ENCODE measurements at places on chromosomes 12 and 14.

- no peak for DNase-seq
Measured at GRCh38 chr14:100734031-100734990, 7.6 kb downstream of the DLK1 start.

GRCh38 chr12:93748672-93749383 is 71.7 kb downstream of the CRADD start:
- no peak for DNase-seq

- no peak for DNase-seq
Measured at GRCh38 chr14:92800525-92800924, 6.4 kb downstream of the GOLGA5 start.

GRCh38 chr12:29116414-29116813 is 32.7 kb upstream of the FAR2 start:
- DNase-seq: no peak

DNA sequence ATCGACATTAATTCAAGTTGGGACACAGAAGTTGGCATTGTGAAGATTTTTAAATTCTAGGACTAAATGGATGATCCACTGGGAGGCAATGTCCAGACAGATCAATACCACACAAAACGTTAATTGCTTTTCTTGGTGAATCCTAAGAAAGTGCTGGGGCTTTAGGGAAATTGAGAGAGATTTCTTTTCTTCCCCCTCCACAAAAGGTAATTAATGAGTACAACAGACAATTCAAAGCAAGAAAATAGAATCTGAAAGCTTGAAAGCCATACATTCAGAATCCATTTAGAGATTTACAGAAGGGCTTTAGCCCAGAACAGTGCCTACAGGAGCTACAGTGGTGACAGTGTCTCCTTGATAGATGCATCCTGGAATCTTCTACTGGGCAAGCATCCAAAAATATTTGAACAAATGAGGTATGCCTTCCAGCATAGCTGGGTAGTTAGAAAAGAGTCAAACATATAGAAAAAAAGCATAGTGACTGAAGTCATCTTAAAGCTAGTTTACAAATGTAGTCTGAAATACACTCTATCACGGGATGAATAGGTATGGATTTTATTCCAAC is 718.1 kb downstream of the DIO2 start:
- no peak for DNase-seq

DNA sequence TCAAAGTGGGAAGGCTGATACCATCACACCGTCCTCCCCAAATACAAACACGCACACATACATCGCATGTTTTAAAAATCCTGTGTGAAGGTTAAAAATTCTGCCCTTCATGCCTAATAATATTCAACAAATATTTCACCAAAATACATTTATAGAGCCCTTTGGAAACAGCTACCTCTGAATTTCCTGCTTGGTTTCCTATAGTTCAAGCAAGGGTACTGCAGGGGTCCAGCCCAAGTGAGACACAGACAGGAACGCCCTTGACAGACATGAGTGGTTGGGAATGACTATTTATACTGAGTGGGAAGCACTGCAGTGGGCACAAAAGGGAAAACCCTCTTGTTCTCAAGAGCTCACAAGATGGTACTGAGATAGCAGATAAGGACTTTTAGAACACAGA is 51.0 kb downstream of the ST8SIA1 start:
- no peak for DNase-seq

GRCh38 chr12:12439636-12440035 is 82.8 kb downstream of the BORCS5 start:
- no peak for DNase-seq

GRCh38 chr12:121921066-121921465 is 2.7 kb downstream of the CFAP251 start:
- DNase-seq: no peak

DNA sequence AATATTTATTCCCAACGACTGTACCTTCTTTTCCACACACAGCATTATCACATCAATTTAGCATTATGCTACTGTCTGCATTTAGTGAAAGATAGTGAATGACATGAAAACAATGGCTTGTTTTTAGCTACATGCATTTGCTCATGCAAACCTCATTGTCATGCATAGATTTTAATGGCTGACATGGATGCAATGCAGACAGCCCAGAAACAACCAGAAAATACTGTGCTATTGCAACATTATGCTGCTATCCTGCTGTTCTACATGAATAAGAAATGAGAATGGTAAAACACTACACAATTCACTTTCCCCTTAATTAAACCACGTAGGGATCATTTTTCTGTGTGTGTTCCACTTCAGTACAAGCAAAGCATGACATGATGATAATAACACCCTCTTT is 90.8 kb downstream of the LIN7A start:
- DNase-seq: no peak

DNA sequence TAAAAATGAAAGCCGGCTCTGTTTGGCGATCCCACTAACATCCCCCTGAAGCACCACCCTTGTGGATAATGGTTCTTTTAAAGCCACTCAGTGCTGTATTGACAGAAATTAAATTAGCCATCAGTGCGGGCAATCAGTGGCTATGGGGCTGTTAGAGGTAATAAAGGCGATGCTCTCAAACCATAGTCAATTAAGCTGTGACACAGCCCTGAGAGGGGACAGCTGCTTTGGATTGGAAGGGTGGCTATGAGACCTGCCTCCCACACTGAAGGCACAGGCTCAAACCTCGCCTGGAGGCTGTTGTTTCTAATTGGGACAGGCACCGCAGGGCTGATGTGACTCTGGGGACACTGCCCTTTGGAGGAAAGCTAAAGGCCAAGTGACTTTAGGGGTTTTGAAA is 562.2 kb downstream of the VRK1 start:
- DNase-seq: no peak

DNA sequence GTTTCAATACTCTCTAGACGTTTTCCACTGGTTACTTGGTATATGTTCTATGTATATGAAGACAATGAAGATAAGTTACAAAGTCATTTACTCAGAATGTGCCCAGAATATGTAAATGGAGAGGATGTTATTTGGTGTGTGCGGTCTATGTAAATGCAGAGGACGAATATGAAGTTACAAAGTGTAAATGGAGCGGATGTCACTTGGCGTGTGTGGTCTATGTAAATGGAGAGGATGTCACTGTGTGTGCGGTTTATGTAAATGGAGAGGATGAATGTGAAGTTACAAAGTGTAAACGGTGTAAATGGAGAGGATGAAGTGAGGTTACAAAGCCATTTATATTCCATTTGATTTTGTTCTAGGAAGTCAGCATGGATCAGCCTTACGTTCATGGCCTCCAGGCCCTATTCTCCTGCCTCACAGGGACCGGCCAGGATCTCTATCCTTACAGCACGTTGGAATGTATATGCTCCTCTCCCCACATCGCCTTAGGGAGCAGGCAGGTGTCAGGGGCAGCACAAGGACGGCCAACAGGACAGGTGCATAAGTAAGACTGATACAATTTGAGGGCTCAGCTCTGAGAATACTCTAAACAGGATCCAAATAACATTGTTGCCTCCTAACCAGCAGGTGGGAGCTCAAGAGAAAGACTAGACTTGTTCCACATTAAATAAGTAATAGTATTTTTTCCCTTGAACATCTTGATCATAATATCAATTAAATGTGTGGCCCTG is 42.4 kb downstream of the GLRX5 start:
- DNase-seq: no peak

DNA sequence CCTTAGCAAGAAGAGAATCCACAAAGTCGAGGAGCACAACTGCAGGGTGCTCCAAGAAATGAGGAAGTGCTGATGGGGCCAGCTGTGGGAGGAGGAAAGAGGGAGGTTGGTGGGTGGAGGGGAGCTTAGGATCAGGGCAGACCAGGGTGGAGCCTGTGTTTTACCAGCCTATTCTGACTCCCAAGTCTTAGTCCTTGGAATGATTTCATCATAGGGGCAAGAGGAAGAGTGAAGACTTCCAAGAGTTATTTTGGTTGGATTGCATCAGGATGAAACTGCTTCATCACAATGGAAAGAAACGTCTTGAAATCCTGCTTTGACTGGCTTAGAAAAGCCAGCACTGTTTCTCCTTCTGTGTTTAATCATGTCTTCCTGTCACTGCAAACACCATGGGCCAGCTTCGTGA is 194.0 kb downstream of the DPF3 start:
- DNase-seq: no peak

GRCh38 chr12:121145221-121145620 is 12.5 kb downstream of the P2RX7 start:
- no peak for DNase-seq

DNA sequence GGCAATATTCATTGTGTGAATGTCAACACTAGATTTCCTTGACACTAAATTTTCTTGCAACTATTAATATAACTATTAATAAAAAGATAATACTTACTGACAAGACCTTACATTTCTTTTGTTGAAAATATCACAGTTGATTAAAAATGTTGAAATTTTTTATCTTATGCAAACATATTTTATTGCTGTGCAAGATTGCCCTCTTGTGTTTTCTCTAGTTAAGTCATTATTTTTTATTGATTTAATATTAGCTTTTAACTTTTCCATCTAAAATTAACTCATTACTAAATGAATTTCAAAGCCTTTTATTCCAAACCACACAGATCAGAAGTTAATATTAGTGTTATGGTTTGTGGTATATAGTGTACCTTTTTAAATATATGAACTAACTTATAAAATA is 11.7 kb upstream of the NAA30 start:
- no peak for DNase-seq

GRCh38 chr12:10388624-10389413 is 1.0 kb downstream of the KLRK1 start:
- no peak for DNase-seq

DNA sequence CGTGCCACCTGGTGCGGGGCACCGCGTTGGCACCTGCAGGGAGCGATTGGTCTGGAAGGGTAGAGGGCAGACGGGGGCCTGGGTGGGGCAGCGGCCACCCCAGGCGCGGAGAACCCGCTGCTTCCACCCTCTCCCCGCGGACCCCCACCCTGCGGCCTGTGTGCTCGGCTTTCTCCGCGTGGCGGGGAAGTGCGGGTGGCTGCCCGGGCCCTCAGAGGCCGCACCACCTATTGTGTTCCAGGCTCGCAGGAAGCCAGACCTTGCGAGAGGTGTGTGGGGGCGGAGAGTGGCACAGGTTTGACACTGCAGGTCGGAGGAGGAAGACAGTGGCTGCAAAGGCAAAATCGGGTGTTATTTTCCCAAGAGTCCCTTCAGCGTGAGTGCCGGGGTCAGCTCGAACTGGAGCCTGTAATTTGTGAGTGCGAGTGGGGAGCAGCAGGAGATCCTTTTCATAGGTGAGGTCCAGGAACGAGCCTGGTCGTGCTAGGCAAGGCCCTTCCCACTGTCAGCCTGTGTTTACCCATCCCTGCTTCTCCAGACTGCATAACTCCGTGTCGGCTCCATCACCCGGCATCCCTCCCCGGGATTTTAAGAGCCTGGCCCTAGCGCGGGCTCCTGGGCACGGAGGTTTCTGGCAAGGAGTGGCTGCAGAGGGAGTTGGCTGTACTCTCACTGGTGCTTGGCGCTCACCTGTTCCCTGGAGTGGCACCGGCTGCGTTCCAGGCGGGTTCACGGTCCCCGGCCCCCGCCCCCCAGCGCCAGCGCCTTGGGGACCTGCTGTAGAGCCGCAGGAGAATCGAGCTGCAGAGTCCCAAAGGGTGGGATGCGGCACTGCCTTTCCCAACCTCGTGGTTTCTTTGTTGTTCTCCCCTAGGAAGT is 935 bp downstream of the TBC1D30 start:
- no peak for DNase-seq

DNA sequence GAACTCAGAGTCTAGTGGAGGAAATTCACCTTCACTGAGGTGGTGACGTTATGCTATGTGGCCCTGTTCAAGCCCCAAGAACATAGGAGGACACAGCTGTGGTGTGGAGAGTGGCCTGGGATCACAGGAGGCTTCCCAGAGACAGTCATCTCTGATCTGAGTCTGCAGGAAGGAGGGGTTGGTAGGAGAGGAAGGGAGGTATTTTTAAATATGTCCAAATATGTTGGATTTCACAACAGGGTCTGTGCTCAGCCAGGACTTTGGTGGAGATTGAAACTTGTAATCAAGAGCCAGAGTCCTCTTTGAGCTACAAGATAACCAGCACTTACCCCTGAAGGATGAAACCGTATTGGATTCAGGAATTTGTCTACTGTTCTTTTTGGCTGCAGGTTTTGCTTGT is 26.4 kb upstream of the MED13L start:
- DNase-seq: no peak

- DNase-seq: no peak
Measured at GRCh38 chr12:4046495-4046840, 173.3 kb upstream of the PARP11 start.

DNA sequence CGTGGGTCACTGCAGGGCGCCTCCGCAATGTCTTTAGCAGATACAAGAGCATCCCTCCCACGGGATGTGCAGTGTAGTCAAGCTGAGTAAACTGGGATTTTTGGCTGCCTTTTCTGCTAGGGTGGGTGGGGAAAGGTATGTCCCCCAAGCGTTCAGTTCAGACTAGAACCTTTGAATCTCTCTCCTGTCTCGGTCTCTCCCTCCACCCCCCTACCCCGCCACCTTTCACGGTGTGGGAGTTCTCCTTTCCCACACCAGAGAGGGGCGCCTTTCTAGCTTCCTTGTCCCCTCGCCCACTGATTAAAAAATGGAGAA is 525 bp upstream of the FAR2 start:
- DNase-seq: no peak

DNA sequence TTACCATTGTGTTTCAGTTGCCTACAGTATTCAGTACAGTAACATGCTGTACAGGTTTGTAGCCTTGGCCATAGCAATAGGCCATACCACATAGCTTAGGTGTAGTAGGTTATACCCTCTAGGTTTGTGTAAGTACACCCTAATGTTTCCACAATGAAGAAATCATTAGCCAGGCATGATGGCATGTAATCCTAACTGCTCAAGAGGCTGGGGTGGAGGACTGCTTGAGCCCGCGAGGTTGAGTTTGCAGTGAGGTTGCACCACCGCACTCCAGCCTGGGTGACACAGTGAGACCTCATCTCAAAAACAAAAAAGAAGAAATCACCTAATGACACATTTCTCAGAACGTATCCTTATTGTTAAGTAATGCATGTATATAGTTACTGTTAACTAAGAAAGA is 63.2 kb upstream of the KTN1 start:
- DNase-seq: no peak

- DNase-seq: no peak
Measured at GRCh38 chr12:22670762-22671161, 45.8 kb downstream of the ETNK1 start.

DNA sequence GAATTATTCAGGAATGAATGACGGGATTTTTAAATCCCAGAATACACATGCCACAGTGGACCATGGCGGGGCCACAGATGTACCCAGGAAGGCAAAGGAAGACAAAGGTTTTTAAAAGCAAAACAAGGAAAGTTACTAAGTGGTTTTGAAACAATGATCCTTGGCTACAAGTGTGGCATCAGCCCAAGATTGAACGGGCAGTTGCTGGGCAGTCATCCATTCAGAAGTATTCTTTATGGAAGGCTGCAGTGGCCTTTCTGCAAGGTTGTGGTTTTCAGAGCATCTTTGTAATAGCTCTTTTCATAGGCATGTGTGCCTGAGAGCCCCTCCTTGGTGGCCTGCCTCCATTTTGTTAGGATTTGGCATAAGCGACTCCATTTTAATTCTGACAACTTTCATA is 13.4 kb upstream of the IFI27 start:
- no peak for DNase-seq
